ENCODE measurements at places on chromosomes 1 and 21.

DNA sequence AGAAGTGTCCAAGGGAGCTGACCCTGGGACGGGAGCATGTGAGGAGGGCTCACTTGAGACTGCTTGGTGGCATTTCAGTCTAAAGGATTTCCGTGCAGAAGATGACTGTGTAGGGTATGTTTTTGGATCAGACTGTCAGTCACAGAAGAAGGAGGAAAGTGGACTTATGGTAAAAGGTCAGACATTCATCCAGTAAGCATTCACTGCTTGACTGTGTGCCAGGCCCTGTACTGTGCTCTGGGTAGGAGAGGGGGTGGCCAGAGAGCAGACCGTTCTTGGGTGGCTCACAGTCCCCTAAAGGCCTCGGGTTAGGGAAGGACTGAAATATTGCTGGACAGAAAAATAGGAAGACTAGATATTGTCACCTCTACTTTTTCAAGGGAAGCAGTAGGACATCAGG is 2.1 kb upstream of the SERINC2 start:
- DNase-seq = no peak

- DNase-seq = no peak
These were observed 41.6 kb upstream of the PKP1 start for GRCh38 chr1:201241736-201242135.

GRCh38 chr1:58573705-58574591 is 3.1 kb downstream of the TACSTD2 start:
- DNase-seq = no peak

DNA sequence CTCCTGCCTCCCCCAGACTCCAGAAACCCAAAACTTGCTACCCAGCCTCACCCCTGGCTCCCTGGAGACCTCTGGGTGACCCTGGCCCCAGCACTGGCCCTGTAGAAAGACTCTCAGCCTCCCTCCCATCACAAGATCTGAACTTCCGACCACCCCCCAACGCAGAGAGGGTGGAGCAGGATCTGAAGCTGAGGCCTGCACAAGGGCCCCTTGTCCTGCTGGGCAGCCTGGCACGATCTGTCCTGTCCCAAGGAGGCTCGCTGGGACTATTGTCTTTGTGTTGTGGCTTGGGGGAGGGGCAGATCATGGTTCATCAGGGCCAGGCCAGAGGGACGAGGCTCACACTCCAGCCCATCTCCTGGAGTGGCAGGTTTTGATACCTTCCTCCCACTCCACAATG is 20.0 kb downstream of the PHLDA3 start:
- no peak for DNase-seq

DNA sequence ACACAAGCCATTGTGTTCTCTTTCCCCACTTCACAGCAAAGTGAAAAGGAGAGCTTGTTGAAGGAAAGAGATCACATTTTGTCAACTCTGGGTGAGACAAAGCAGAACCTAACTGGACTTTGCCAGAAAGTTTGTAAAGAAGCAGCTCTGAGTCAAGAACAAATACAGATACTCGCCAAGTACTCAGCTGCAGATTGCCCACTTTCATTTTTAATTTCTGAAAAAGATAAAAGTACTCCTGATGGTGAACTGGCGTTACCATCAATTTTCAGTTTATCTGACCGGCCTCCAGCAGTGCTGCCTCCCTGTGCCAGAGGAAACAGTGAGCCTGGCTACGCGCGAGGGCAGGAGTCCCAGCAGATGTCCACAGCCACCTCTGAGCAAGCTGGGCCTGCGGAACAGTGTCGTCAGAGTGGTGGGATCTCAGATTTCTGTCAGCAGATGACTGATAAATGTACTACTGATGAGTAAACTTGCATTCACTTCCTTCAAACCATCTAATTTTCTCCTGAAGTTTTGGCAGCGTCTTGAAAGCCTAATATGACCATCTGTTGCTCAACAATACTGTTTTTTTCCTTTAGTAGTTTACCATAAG is 43.7 kb downstream of the BACH1 start:
- no peak for DNase-seq

DNA sequence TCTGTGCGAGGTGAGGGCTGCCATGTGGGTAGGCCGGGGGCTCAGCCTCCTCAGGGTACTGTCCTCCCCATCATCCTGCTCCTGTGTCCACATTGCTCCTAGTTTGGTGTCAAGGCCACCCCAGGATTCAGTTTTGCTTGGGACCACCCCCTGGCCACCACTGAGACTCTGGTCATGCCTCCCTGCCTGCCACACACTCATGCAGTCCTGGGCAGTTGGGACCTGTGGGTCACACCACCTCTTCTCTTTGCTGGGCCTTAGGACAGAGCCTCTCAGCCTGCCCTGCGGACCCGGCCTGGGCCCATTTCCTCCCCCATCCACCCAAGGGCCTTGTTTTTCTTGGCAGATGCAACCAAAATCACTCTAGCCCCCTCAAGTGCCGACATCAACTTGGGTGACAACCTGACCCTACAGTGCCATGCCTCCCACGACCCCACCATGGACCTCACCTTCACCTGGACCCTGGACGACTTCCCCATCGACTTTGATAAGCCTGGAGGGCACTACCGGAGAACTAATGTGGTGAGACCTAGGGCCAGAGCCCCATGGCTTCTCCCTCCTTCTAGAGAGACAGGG is 19.4 kb downstream of the TMEM81 start:
- no peak for DNase-seq

DNA sequence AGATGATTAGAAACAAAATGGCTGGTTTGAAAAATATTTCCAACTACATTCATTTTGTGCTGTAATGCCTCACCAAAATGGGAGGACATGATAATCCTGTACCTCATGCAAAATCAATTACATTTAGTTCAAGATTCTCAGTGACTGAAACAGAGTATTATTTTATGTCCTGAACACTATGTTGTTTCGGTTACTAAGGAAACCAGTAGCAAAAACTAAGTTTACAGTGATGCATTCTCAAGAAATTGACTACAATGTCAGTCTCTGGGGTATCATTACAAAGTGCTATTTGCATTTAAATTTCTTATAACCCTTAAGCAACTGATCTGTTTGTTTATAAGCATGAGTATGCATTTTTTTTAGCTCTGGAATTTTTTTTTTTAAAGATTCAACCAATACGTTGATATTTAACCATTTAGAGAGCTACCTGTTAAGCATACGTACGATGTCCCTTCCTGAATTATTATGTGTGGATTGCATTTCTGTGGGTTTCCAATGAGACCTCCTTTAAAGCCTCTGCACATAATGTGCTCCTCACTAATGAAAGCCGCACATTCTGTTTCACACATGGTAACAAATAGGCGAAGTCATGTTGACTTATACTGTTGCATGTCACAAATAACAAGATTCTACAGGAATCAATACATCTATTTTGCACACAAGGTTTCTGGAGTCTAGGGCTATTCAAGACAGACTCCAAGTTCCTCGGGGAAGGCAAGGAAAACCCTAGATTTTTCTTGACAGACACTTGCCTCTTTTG is 1035.7 kb downstream of the ADGRL2 start:
- no peak for DNase-seq

Measured in HEK293T (cell line).